Activated CD8-positive, alpha-beta memory T cell treated with anti-CD3 and anti-CD28 coated beads for 48 hours (primary cell): ENCODE measurements at places on chromosomes 7 and 10.

DNA sequence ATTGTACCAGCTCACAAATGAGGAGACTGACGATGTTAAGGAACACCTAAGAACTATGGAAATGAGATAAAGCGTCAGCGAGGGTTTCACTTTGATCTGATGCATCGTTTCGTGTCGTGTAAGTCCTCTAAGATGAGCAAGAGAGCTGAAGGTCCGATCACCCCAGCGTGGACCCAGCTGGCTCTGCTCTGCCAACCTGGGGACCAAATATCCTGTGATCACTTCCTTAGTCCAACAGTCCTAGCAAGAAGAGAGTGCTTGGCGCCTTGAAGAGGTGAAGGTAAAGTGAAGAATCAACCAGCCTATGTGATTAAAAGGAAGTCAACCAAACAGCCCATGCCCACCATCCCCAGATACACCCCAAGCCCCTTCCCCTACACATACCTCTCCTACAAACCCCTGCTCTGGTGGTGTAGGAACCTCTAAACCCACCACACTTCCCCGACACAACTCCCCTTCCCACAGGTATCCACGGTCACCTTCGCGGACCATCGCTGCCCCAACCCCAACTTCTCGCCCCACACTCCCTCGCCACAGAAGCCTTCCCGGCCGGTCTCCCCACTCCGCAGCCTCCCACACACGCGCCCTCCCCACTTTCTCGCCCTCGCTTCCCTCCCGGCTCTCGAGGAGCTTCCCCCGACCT, 722 bp downstream of the UPF2 start:
- DNase-seq, result no peak

DNA sequence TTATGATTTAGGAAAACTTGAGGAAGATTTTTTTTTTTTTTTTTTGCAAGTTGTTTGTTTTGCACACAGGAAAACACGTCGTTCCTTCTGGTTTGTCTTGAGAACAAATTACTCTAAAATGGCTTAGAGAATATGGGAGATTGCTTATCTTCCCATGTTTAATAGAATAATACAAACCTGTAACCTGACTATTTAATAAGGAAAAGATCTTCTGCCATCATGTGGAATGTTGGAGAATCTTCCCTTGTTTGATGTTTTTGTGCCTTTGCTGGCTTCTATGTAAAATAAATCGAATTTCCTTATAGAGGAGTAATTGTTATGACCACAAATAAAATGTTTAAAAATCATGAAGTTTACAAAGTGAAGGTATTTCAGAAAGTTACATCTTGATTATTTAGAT, 818.8 kb downstream of the GATA3 start:
- no peak for DNase-seq

DNA sequence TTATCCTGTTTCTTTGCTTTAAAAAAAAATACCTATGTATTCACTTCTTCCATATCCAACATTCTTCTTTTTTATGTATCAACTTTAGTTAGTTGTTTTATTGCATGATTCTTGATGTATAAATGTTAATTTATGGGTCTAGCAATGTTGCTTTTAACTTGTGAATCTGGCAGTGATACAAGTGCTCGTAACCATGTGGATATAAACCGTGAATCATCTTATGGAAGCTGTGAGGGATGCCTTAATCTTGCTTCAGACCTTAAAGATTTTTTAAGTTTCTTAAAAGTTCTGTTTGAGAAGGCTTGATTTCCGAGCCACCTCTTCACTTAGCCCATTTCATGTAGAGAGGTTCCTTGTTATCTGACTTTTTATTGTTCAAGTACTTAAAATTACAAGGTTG, 25.9 kb downstream of the HELLS start:
- no peak for DNase-seq

DNA sequence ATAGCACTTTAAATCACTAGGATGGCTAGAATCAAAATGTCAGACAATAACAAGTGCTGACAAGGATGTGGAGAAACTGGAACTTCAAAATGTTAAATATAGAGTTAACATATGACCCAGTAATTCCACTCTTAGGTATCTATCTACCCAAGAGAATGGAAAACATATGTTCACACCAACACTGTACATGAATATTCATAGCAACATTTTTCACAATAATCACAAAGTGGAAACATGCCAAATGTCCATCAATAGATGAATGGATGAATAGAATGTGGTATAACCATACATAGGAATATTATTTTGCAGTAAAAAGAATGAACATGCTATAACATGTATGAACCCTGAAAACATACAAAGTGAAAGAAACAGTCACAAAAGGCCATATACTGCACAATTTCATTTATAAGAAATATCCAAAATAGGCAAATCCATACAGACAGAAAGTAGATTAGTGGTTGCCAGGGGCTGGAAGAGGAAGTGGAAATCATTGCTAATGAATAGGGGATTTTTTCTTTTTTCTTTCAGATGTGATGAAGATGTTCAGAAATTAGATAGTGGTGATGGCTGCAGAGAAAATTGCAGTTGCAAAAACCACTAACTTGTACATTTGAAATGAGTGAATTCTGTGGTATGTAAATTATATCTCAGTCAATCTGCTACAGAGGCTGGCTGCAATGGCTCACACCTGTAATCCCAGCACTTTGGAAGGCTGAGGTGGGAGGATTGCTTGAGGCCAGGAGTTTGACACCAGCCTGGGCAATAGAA, 93.0 kb downstream of the CPVL start:
- DNase-seq, result no peak

DNA sequence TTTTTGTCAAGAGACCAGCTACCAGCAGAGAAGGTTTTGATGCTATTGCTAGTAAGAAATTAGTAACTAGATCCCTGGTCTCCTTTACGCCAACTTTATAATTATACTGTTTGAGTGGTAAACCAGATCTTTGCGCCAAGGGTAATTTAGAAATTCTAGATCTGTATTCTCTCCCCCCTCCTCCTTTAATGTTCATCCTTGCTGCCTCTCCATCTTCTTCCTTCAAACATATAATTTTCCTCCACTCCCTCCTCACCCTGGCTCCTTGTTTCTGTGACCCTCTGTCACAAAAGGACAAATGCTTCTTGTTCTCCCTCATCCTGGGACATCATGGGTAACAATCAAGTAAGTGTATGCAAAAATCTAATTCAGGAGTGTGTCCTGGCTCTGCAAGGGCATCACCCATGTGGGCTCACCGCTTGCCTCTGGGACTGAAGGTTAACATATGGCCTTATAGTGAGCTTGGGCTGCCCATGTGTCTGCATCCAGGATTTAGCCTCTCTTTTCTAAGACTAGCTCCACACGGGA, 121.2 kb downstream of the BAMBI start:
- DNase-seq, result no peak

GRCh38 chr10:93752761-93753160, 5.0 kb upstream of the LGI1 start:
- no peak for DNase-seq

DNA sequence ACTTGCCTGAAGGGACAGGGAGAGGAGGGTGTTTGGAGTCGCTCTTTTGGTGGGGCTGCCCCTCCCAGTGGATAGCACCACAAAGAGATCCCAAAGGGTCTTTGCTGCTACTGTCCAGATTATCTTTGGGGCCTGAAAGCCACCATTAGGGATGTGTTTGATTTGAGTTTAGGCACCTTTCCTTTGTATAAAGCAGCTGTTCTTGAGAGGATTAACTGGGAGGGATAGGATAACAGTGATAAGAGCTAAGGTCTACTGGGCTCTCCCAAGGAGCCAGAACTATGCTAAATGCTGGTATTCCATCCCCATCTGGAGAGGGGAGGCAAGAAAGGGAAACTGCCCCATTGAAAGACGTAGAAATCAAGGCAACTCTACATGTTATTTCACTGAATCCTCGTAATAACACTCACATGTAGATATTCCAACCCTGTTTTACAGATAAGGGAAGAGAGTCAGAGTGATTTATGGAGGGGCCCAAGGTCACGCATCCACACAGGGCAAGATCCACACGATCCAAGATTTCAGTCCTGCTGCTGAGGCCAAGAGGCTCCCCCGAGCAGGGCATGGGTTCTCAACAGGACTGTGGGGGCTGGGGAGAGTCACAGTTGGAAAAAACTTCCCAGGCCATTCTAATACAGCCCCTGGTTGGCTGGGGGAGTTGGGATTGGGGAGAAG, 11.1 kb upstream of the TCF7L2 start:
- no peak for DNase-seq

GRCh38 chr7:36962367-36962766, 238.1 kb upstream of the AOAH start:
- no peak for DNase-seq

- DNase-seq, result no peak
These were observed 26.4 kb downstream of the ZNRF2 start for GRCh38 chr7:30310674-30311362.

GRCh38 chr10:49290131-49290530, 8.8 kb upstream of the C10orf71 start:
- no peak for DNase-seq

- DNase-seq, result no peak
These were observed 3.5 kb downstream of the GRIFIN start for GRCh38 chr7:2472739-2473138.

- no peak for DNase-seq
These were observed 60.6 kb downstream of the CDHR3 start for GRCh38 chr7:106023369-106024322.

DNA sequence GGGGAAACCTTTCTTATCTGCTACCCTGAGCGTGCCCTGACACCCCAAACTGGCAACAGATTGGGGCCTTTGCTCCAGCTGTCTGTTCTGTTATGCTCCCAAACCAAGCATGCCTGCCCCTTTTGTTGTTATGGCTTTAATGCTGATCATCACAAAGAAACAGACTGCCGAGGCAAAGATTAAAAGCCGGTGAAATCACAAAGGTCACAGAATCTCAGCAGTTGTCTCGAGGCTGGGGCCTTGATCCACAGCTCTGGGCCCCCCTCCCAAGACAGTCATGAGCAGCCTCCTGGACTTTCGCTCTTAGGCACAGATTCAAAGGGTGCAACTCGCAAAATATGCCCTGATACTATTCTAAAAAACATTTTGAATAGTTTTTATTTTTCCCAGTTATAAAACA, 65.6 kb downstream of the STRA8 start:
- no peak for DNase-seq

DNA sequence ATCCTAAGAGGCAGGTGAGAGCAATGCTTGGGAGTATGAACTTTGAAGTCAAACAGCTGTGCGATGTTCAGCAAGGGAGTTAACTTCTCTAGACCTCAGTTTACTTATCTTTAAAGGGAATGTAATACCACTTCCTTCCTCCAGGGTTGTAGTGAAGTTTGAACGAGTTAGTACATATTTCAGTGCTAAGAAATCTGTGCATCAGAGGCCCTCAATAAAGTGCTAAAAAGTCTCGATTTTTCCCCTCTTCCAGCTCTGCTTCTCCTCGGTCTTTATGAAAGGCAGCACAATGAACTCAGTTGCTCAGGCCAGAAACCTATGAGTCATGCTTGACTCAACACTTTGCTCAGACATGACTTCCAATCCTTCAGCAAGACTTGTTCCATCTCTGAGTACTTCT, 418.9 kb downstream of the MDFIC start:
- DNase-seq, result no peak

DNA sequence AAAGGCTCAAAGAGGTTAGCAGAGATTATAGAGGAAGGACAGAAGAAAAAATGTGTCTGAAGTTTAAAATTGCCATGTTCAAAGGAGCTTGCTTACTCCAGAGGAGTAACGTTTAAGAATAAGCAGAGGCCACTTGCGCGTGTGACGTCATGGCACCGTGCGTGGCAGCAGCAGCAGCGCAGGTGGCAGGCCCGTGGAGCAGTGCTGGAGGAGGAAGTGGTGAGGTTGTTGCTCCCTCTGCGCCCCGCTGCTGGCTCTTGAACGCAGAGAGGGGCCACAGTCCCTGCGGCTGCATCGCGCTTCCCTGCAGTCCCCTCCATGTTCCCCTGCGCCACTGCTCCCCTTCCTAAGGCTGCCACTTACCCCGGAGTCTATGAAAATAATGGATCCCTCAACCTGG, 37.5 kb downstream of the GDI2 start:
- peak; percentile 33 for DNase-seq

GRCh38 chr7:102981451-102981850, 68.7 kb downstream of the LRRC17 start:
- no peak for DNase-seq

DNA sequence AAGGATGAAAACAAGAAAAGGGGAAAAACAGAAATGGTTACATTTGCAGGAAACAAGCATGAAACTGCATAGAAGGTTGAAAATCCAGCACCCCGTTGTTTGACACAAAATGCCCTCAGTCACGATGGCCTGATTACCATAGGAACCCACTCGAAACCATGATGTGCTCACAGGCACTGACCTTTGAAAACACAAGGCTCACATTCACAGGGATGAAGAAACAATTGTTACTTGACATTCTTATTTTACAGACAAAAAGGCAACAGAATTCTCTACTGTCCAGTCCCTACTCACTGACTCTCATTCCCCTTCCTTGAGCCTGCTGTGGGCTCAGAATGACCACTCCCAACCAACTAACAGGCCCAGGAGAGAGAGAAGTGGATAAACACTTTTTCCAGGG, 131.4 kb upstream of the PDLIM1 start:
- no peak for DNase-seq

GRCh38 chr10:78634835-78635234, 433.9 kb upstream of the ZMIZ1 start:
- DNase-seq, result no peak

- DNase-seq, result no peak
These were observed 5.7 kb downstream of the ITIH2 start for GRCh38 chr10:7708832-7709231.

DNA sequence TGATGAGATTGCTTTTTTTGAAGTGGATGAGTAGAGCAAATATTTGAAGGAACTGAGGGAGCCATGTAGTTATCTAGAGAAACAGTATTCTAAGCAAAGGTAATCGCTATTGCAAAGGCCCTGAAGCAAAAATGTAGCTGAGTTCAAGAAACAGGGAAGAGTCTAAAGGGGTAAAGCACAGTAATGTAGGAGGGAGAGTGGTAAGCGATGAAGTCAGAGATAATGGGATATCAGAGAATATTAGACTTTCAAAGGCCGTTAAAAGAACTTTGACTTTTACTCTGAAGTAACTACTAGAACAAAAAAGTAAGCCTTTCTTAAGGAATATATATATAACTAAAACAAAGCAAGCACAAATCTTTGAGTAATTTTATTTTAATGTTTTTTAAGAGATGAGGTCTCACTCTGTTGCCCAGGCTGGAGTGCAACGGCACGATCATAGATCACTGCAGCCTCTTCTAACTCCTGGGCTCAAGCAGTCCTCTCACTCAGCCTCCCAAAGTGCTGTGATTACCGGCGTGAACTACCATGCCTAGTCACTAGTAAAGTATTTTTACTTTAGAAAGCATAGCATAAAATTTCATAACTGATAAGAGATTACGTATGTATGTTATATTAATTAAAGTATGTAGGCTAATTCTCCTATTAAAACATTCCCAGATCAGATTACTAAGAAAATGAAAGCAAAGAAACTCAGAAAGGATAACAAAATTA, 61.7 kb upstream of the OIT3 start:
- no peak for DNase-seq

- DNase-seq, result no peak
These were observed 44.0 kb downstream of the RTKN2 start for GRCh38 chr10:62224606-62225005.
